Cerebellum (tissue), 4 donors: ENCODE measurements at places on chromosomes 3 and 15.
A peak's percentile ranks its signal among the peaks of the same experiment; 100 is the strongest.

GRCh38 chr3:110686701-110687100, 384.9 kb upstream of the NECTIN3 start:
- DNase-seq = no peak

GRCh38 chr15:101008158-101009139, 89.3 kb downstream of the LRRK1 start:
- DNase-seq = peak; percentile 82

GRCh38 chr3:184778426-184779332, 33.3 kb upstream of the VPS8 start:
- DNase-seq = no peak

- no peak for DNase-seq
Observed at GRCh38 chr3:16148783-16149182, 25.7 kb upstream of the GALNT15 start.

GRCh38 chr15:83320404-83320803, 35.9 kb upstream of the BNC1 start:
- DNase-seq = no peak

- no peak for DNase-seq
Observed at GRCh38 chr3:114706591-114707232, 412.9 kb downstream of the TIGIT start.

DNA sequence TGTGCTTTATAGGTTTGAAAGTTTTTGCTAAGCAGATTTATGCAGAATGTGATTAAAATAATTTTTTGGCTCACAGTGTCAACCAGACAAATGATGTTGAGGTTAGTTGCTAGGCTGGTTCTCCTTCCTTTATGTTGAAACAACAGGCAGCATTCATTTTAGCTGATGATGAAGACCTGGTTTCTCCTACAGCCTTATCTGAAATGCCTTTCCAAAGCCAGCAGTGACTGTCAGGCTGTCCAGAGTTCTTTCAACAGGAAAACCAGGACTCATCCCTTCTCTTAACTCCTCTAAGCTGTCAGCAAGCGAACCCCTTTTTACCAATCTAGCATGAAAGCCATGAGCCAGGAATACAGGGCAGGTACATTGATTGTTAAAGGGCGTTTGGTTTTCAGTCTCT, 84.1 kb downstream of the ZNF609 start:
- DNase-seq = no peak

DNA sequence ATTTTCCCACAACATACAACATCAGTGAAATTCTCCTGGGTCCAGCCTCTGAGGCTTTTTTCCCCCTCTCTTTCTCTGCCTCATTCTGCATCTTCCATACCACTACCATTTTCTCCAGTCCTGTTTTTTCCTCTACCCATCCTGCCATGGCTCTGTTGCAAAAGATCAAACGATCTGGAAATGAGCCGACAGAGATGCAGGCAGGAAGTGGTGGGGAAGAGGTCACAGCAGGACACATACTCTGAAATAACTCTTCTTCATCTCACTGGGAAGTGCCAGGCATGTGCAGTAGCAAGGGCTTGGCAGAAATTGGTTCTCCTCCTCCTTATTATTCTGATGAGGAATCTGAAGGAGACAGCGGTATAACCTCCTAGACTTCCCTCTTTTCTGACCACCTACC, 114.3 kb downstream of the CORO2B start:
- peak; percentile 67 for DNase-seq

GRCh38 chr3:113754494-113755159, 7.8 kb downstream of the ATP6V1A start:
- DNase-seq = no peak

DNA sequence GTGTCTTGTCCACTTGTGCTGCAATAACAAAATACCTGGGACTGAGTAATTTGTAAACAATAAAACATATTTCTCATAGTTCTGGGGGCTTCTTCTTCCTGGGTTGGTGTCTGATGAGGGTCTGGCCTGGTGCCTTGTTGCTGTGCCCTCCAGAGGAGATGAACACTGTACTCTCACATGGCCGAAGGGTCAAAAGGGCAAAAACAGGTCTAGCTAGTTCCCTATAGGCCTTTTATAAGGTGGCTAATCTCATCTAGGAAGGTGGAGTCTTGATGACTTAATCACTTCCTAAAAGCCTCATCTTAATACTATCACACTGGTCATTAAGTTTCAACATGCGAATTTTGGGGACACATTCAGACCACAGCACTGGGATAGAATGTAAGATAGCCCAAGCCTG, 228.4 kb downstream of the TLE3 start:
- DNase-seq = no peak

- peak; percentile 44 for DNase-seq
Observed at GRCh38 chr3:39183211-39184080, 8.9 kb downstream of the XIRP1 start.

GRCh38 chr3:81732642-81733041, 28.8 kb downstream of the GBE1 start:
- DNase-seq = no peak

DNA sequence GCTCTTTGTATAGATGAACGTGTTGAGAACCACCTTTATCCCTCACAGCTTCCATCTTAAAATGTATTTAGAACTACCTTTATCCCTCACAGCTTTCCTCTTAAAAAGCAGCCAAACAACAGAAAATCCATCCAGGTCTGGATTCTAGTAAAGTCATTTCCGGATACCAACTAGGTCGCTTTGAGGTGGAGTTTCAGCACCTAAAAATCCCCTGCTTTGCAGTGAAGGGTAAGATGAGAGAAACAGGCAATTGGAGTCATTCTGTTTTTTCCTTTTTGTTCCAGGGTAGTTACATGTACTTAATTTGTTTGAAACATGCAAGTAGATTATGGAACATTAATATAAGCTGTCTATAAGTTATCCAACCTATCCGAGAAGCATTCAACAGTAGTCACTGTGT, 192.0 kb downstream of the UBE2E2 start:
- no peak for DNase-seq

DNA sequence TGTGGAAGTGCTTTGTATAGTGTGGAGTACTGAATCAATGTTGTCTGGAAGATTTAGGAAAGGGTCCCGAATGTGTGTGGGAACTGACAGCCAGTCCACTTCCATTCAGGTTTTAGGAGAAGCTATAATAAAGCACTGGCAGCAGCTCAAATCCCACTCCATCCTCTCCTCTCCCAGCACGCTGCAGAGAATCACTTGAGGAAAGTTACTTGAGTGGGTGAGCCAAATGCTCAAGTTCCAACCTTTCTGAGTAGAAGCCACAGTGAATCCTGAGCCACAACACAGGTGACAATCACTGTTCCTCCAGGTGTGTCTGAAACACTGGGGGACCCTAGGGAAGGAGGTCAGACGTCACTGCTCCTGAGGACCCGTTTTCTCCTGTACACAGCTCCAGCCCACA, 106.5 kb downstream of the TIGIT start:
- DNase-seq = no peak

GRCh38 chr3:38646630-38647029, 2.9 kb downstream of the SCN5A start:
- no peak for DNase-seq

GRCh38 chr3:170296703-170297102, 60.8 kb upstream of the SKIL start:
- no peak for DNase-seq

DNA sequence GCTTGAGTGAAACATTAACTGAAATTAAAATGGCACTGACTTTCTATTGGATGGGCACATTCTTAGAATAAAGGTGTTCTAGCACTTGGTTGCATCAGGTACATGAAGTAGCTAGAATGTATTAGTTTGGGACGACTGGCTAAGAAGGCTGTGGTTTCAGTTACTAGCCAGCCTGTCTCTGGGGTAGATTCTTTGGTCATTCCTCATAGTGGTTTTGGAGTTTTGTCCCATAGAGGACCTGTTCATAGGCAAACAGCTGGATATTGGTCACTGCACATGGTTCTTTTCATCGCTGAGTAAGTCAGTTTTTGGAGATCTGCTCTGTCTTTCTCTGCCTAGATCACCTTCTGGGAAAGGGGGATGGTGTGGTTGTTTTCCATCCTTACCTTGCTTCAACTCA, 55.3 kb downstream of the ADAMTSL3 start:
- no peak for DNase-seq

- no peak for DNase-seq
Observed at GRCh38 chr3:88678747-88679146, 428.7 kb upstream of the EPHA3 start.

DNA sequence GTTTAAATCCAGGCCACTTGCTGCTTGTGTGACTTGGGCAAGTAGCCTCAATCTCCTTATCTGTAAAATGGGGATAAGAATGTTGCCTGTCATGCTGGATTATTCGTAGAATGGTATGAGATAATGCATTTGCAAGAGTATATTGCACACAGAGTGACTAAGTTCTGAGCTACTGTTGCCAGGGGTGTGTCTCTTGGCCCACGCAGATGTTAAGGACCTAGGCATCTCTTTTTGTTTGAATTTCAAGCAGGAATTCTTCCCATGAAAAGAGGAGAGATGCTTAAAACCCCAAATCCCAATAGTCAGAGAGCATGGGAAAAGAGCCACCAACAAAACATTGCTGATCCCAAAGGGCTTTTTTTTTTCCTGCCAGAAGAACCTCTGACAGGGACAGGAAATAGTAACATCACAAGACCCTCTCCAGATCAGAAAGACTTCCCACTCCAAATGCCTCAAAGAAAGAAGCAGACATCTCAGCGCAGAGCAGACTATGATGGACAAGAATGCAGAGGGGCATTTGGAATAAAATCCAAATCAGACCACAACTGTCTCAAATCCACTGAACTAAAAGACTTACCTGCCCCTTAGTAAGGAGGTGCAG, 90.5 kb downstream of the MRPL46 start:
- no peak for DNase-seq

DNA sequence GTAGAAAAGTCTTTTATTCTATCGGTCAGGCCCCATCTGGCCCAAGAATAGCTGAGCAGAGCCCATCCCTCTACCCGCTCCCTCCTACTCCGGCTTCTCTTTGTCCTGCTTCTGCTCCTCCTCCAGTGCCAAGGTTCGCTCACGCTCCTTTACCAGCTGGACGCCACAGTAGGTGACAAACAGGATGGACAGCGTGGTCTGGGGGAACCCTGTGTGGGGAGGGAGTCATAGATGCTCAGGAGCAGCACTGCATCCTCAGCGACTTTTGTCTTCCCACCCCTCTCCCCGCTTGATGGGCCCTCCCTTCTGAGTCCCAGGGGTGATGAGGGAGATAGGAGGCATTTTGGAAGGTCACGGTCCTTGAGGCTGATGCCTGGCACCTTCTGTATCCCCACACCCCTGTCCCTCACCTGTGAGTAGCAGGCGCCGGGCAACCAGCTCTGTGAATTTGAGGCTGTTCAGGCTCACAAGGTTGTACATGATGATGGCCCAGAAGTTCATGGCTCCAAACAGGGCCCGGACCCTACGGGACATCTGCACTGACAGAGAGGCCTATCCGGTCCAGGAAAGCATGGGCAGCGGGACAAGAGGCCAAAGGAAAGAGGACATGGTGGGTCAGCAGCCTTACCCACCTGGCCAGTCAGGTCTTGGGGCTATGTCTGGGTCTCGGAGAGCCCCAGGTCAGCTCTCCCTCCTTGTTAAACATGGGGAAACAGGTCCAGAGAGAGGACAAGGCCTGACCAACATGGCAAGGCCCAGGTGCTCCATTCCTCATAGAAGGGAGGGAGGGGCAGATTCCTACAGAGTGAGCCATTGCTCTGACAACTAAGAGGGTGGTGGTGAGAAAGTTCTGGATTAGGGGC, 7.6 kb downstream of the KLHL40 start:
- no peak for DNase-seq

GRCh38 chr3:14867936-14868570, 49.3 kb downstream of the FGD5 start:
- DNase-seq = no peak

GRCh38 chr3:155233213-155233612, 60.3 kb downstream of the STRIT1 start:
- DNase-seq = peak; percentile 72

GRCh38 chr3:3666664-3667063, 132.6 kb upstream of the LRRN1 start:
- no peak for DNase-seq

DNA sequence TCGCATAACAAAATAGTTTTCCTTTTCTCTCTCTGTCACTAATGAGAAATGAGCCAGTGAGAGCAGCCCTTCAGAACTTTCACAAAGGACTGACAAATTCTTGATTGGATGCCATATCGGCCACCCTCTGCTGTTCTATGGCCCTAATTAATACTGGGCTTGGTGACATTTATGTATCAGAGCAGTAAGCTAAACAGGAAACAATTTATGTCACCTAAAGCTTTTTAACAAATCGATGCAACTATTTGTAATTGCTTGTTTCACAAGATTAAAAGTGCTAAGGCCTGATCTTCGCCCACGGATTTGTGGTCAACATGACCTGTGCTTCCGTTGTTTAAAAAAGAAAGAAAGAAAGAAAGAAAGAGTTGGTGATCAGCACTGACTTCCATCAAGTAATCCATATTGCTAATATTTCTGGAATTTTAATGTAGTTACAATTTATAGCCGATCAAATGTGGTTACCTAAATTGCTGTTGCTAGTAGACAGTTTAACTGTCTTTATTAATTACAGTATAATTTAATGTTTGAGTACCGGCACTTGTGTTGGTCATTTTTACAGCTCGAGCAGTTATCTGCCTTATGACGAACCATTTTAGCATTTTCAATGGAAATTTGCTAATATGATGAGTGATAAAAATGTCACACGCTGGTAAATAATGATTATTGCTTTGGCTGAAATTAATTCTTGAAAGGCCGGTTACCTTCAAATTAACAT, 631.3 kb downstream of the FOXP1 start:
- no peak for DNase-seq

DNA sequence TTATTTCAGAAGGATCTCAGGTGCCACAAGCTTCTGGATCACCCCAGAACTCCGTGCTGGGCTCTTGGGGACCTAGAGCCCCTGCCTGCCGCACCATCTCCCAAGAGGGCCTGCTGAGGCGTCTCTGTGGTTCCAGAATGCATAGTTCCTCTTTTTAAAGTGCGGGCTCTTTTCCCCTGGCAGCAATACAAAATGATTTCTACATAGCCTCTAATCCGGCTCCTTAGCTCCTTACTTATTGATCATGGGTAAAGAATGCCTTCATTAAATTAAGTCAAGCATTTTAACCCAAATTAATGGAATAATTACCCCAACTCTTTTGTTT, 121.9 kb downstream of the ATP10A start:
- no peak for DNase-seq

DNA sequence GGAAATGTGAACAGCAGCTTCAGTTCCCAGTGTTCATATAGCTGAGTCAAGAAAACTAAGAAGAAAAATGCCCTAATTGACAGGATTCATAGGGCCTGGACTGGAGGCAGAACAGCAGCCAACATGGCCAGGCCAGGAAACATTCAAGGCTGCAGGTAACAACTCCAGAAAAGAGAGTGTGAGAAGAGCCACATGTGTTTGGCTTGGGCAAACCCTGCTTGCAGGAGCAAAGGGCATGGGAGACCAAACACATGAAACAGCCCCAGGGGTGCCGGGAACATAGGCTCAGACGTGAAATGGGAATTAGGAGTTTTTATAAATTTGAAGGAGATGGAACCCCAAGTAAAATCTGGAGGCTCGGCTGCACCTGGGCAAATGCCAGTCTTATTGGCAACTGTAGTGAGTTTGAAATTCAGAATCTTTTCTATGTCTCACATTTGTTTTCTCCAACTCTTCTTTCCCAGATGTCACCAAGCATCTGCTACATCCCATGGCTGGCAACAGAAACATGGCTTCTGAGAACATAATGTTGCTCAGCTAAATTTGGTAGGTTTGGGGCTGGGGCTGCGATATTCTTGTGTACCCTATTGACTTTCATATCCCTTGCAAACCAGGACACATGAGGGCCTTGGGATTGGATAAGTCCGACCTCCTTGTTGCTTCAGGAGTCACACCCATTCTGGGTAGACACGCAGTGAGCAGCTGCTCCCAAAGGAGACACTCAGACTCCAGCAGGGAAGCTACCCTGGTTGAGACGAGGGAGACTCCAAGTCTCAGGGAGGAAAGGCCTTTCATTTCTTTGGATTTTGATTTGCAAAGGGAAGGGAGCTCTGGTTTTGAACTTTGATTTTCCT, 98.9 kb upstream of the CLSTN2 start:
- no peak for DNase-seq
